C1 segment of cervical spinal cord (tissue), 14 donors: ENCODE measurements at places on chromosomes 7 and 10.

GRCh38 chr10:133608855-133609254, 17.7 kb downstream of the FRG2B start:
- DNase-seq: no peak

- no peak for DNase-seq
Observed at GRCh38 chr7:151566897-151567320, 47.2 kb upstream of the RHEB start.

- DNase-seq: no peak
Observed at GRCh38 chr10:69731184-69731583, 70.5 kb upstream of the COL13A1 start.

DNA sequence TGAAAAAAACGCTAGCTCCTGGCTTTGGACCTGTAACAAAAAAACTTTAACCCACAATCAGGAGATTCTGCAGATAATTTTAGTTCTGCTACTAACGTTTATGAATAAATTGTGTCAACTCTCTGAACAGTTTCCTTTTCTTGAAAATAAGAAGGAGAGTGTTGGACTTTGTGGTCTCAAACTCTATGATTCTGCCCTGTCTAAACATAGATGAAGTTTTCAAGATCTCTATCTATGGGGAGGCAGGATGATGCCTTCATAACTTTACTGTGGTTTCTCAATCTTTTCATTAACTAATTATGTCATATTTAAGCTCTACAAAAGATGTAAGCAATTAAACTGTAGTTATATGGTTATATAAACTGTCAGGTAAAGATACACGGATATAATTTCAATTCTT, 162.0 kb downstream of the REEP3 start:
- no peak for DNase-seq

DNA sequence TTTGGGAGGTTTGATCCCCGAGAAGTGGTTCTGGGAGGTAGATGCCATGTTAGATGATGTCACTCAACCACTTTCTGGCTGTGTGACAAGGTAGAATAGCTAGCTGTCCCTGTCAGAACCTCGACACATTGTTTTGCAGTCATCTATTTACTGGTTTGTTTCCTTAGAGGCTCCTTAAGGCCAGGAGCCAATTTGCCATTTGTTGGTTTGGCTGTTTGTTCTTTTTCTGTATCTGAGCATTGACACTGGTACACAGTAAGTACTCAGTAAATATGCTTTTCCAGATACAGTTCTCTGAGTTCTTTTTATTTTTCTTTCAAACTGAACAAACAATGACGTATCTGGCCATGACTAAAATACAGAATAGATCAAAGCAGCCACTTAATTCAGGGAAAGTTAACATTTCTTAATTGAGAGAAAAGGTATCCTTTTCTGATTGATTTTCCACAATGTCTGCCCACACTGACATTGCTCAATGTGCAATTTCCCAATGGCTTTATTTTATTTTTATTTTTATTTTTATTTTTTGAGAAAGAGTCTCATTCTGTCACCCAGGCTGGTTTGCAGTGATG, 121.6 kb downstream of the SPAG6 start:
- no peak for DNase-seq

- DNase-seq: no peak
Observed at GRCh38 chr7:37038706-37039105, 314.4 kb upstream of the AOAH start.

DNA sequence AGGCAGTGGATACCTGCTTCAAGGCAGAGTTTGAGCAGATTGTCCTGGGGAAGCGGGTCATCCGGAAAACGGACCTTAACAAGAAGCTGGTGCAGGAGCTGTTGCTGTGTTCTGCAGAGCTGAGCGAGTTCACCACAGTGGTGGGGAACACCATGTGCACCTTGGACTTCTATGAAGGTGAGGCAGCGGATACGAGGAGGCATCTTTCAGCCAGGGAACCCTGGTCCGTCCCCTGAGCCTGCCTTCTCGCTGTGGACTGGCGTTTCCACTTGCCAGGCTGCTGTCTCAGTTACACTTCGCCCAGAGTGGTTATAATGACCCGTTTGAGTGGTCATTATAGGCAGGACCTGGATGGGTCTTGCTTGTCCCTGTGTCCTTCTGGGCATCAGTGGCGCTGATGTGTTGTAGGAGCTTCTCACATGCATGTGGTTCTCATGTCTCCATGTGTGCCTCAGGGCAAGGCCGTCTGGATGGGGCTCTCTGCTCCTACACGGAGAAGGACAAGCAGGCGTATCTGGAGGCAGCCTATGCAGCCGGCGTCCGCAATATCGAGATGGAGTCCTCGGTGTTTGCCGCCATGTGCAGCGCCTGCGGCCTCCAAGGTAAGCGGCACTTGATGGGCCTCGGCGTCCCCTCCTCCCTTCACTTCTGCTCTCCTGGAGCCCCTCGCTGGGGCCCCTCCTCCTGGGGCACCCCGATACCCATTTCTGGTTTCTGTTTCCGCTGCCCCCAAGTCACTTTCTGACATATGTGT, 18.0 kb downstream of the UPP1 start:
- DNase-seq: no peak

DNA sequence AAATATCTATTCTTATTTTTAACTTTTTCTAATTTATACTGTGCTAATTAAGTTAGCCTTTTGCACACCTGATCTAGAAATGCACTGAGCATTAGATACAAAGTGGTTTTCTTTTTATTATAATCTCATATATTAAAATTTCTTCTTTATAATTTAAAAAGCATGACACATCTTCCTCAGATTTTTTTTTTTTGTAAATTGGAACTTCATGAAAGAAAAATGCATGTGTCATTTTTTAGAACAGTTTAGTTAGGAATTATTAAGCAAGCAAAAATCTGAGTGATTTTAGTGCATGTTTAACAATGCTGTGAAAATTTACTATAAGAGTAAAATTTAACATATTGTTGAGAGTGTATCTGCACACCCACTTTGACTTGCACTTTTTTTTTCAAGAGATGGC, 367.9 kb downstream of the TFEC start:
- DNase-seq: no peak
